ENCODE measurements at places on chromosomes 5 and 9.

DNA sequence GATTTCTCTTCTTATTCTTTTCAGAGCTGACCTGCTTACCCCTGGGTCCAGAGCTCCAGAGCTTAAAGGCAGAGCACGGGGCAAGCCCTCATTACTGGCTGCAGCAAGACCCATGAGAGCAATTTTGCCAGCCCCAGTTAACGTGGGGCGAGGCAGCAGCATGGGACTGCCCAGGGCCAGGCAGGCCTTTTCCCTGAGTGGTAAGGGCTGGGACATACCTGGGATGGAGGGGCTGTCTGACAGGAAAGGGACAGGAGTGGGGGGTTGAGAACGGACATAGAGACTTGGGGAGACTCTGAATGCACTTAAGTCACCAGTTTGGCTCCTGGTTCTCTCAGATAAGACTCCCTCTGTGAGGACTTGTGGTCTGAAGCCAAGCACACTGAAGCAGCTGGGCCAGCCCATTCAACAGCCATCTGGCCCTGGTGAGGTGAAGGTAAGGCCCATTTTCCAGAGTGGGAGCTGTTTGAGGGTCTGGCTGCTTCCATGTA is 26.2 kb downstream of the HMGXB3 start:
- no peak for DNase-seq

DNA sequence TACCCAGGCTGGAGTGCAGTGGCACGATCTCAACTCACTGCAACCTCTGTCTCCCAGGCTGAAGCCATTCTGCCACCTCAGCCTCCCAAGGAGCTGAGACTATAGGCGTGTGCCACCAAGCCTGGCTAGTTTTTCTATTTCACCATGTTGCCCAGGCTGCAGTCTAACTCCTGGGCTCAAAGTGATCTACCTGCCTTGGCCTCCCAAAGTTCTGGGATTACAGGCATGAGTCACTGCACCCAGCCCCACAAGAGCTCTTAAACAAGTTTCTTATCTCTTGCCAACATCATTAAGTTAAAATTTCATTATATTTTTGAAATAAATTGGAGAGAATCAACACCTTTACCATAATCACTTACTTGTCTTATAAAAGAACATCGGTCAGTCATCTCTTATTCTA is 280.3 kb downstream of the ARHGEF28 start:
- DNase-seq = no peak

DNA sequence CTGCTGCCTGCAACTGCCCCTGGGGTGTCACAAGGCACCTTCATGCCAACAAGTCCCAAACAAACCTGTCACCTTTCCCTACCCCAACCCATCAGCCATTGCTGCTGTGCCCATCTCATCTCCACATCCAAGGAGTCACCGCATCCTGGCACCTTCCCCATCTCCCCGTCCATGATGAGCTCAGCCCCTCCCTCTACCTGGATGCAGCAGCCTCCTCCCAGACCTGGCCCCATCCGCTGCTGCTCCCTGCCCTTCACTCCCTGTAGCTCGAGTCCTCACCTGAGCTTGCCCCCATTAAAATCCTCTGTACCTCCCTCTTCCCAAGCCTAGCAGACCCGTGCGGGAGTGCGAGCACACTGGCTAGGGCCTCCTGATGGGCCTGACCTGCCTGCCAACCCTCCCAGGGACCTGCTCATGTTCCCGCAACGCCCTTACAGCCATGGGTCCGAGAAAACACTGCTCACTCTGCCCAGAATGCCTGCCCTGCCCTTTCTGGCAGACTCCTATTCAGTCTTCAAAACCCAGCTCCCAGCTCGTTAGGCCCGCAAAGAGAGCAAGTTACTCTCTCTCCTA is 110.6 kb downstream of the ADAMTS2 start:
- DNase-seq = no peak

DNA sequence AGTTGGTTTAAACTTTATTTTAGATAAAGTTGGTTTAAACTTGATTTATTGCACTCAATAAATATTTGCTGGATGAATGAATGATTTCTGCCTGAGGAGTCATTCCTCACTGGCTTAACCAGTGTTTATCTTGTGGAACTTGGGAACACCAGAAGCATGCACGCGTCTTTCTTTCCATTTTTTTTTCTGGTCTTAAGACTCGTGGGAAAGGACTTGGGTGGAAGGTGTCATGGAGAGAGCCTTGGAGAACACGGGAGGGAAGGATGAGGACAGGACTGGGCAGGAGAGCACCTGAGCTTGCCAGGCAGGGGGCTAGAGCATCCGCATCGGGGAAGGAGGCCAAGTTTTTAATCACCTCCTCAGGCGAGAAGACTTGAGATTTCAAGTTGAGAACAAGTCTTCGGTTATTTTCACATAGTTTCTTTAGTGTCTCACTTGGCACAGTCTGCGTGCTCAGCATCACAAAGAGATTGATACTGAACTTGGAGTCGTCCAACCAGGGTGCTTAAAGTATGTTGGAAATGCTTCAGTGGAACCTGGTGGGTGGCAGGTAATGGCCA is 144.2 kb downstream of the PDZD2 start:
- DNase-seq = no peak

DNA sequence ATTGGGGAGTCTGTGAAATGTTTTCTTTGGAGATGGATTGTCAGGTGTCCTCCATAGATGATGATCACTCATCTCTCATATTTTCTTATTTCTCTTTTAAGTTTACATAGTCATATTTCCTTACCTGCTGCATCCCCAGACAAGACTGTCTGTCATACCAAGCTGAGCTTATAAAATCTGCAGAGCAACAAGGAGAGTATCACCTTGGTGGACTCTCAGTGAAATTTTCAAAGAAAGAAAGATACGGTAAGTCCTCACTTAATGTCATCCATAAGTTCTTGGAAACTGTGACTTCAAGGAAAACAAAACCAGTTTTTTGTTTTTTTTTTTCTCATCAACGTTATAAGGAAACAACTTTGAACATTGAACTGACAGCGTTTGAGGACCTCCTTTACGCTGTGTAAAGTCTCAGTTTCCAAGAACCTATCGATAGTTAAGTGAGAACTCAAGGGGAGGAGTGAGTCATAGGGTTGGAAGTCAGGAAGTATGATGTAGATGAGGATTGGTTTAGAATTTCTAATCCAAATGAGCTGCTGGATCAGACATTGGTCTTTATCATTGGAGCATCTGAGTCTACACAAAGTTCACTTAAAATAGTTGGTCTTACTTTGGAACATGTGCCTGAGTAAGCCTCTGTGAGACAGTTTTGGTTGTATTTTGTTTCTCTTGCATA is 45.5 kb downstream of the SPIN1 start:
- no peak for DNase-seq

- no peak for DNase-seq
Observed at GRCh38 chr9:29437526-29437925, 1864.2 kb upstream of the C9orf72 start.

DNA sequence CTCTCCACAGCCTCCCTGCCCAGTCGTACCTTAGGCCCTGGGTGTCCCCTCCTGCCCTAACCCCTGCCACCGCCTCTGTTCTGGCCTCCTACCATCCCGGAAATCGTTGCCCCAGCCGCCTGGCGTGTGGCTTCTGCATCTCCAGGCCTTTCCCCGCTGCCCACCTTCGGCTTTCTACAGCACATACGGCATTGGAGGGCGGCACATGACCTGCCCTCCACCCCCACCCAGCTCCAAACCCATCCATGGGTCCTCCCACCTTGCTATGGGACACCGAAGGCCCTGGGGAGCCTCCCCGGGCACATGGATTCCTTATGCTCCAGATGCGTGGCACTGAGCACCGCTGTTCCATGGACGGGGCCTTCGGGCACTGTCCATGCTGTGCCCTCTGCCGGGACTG is 32.0 kb downstream of the FGF18 start:
- no peak for DNase-seq

DNA sequence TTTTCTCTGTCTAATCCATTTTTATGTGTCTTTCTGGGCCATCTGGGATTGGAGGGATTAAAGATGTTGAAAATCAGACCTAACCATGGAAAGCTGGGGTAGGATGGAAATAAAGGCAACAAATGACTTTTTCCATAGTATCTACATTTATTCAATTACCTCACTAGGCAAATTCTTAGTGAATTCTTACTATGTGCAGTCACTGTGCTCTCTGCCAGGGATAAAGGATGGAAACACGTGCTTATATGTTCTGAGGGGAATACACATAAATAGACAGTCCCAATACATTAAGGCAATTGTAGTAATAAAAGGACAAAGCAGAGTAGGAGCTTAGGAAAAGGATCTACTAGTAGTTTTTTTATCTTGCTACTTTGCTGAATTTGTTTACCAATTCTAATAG is 214.2 kb downstream of the PRR16 start:
- DNase-seq = no peak

- DNase-seq = no peak
Observed at GRCh38 chr9:5188060-5188984, 2.9 kb upstream of the INSL6 start.

DNA sequence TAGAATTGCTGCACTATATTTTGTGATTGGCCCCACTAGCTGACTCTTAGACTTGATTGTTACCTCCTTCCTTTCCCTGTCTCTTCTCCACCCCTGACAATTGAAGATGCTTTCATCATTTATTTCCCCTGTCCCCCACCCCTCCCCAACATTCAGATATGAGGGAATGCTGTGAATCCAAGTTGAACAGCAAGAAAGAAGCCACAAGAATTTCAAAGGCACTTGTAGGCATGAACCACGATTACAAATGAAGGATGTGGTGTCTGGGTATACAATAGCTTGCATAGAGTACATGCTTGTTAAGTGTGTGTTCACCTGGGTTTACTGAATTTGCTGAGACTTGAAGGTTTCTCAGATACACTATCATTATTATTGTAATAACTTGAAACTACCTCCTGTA is 78.3 kb upstream of the TRIO start:
- no peak for DNase-seq

GRCh38 chr9:34519321-34520020 is 3.3 kb downstream of the ENHO start:
- no peak for DNase-seq

- DNase-seq = no peak
Observed at GRCh38 chr9:104895572-104895971, 32.4 kb downstream of the ABCA1 start.

GRCh38 chr5:110297152-110297670 is 429.3 kb downstream of the TMEM232 start:
- no peak for DNase-seq

GRCh38 chr5:82720213-82721086 is 356.7 kb downstream of the TMEM167A start:
- no peak for DNase-seq

DNA sequence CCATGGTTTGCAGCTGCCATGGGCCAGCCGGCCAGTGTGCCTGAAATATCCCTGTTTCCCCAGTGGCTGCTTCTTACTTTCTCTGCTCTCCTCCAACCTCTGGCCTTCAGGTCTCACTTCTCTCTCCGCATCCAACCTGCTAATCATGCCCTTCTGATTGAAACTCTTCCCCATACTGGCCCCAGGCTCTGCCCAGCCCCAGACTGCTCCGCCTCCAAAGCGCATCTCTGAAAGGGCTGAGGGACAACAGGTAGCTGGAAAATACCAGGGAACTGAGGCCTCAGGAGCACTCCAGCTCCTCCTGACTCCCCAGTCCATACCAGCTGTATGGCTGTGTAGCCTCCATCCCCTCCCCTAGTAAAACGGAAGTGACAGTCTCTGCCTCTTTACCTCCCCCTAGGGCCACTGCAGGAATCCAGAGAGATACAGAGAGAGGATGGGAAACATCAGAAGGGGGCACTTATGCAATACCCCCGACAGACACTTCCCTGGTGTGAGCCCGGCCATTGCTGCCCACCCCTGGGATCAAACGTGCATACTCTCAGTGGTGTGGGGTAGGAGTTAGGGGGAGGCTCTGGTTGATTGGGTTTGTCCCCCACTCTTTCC is 34.2 kb downstream of the PAX5 start:
- no peak for DNase-seq

GRCh38 chr5:123992641-123993040 is 480.7 kb downstream of the CSNK1G3 start:
- DNase-seq = no peak

DNA sequence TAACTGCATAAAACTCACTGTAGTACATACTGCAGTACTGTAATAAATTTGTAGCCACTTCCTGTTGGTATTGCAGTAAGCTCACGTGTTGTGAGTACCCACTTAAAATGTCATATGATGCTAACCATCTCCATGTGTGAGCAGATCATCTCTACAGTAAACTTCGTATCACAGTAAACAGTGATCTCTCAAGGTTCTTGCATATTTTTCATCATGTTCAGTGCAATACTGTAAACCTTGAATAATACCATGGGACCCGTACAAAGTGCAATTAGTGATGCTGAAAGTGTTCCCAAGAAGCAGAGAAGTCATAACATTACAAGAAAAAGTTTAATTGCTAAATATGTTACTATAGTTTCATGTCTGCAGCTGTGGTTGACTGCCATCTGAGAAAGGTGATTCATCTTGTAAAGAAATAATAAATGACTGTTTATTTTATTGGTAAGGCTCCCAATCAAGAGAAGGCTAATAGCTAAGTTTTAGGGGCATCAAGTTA is 253.8 kb upstream of the POU5F2 start:
- no peak for DNase-seq

DNA sequence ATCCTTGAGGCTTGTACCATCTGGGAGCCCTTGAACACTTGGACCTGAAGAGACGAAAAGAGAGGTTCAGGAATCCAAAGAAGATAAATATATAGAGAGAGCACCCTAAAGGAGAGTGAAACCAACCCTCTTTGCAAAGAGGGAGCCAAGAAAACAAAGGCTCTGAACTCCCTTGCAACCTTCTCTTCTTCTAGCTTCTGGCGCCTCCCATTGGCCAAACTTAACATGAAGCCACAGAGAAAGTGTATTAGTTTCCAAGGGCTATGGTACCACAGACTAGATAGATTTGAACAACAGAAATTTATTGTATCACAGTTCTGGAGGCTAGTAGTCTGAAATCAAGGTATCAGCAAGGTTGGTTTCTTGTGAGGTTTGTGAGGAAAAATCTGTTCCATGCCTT is 175.1 kb downstream of the HCN1 start:
- no peak for DNase-seq

All from stimulated activated CD8-positive, alpha-beta memory T cell treated with anti-CD3 and anti-CD28 coated beads, Interleukin-7, amount 100 ng/mL, for 1 hour (primary cell).